CD4-positive, alpha-beta T cell (primary cell): ENCODE measurements at places on chromosomes 13 and 19.

GRCh38 chr19:41886761-41887710 is 4.1 kb downstream of the ARHGEF1 start:
- DNase-seq: peak; percentile 57

DNA sequence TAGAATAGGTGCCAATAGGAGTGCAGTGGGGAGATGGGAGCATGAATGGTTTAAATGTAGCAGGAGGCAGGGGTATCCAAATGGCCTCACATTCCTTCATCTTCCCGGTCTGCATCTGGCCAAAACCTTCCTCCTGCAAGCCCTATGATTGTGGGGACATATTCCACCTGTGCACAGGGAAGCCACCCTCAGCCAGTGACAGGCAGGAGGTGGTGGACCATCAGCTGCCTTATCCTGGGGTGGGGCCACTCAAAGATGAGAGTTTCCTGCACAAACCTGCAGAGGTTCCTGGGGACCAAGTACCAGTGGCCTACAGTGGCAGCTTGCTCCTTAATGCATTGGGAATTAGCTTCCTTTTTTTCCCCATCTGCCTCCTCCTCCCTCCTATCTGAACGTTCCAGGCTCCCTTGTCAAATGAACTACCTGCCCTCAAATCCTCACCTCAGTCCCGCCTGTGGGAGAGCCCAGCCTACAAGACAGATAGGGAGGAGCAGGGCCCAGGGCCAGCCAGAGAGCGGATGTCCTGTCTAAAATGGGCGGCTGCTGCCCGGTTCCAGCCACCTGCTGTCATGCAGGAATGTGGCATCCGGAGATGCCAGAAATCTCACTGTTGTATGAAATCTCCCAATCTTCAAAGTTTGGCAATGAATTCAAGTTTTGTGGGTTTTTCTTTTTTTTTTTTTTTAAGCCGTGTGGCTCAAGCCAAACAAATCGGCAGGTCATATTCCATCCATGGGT is 85.0 kb downstream of the TSHZ3 start:
- DNase-seq: no peak

DNA sequence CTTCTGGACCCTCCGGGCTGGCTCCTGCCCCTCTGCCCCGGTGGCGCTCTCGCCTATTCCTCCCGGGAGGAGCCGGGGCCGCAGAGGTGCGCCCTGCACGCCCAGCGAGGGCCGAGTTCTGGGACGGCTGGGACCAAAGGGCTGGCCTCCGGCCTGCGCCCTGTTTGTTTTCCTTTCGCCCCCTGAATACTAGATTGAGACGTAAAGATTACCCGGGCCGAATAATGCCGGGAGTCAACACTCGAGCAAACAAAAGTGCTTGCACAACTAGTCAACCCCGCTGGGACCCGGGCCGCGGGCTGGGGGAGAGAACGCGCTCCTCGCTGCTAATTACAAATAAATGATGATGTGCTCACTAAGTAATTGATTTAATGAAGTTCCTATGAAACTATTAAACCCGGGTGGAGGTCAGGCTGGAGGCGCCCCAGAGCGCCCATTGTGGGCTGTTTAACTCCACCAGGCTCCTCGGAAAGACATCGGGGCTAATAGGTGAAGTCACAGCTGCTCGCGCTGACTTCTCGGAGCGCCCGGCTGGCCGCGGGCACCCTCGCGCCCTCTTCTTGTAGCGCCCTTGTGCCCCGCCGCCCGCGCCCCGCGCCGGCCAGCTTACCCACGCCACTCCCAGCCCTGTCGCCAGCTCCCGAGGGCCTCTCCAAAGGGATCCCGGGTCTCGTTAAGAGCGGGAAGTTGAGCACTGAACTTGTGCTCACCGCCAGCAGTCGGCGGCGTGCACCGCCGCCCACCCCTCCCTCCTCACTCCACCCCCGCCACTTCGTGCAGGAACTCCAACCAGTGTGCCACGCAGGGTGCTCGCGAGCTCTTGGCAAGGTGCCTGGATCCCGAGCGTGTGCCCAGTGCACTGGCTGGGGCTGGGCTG is 14.9 kb downstream of the ZIC5 start:
- no peak for DNase-seq

DNA sequence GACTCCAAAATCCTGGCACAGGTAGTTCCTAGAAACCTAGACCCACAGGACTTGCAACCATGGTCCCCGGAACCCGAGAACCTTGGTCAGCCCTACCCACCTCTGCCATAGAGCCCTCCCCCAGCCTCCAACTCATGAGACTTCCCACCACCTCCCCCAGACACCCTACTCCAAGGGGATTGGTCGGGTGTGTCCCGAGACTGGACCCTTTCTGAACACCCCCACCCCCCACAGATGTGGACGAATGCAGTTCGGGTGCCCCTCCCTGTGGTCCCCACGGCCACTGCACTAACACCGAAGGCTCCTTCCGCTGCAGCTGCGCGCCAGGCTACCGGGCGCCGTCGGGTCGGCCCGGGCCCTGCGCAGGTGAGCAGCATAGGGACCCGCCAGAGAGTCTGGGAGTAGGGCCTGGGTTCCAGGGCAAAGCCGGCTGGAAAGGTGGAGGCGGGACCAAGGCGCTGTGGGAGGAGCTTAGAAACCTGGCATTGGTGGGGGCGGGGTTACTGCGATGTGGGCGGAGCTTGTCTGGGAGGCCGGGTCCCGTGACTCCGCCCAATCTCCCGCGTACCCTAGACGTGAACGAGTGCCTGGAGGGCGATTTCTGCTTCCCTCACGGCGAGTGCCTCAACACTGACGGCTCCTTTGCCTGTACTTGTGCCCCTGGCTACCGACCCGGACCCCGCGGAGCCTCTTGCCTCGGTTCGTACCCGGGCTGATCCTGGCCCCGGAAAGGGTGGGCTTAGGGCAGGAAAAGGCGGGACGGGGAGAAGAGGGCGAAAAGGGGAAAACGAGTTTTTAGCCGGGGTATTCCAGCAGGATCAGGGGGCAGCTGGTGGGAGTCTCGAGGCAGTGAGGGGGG is 11.9 kb downstream of the LTBP4 start:
- DNase-seq: peak; percentile 57

DNA sequence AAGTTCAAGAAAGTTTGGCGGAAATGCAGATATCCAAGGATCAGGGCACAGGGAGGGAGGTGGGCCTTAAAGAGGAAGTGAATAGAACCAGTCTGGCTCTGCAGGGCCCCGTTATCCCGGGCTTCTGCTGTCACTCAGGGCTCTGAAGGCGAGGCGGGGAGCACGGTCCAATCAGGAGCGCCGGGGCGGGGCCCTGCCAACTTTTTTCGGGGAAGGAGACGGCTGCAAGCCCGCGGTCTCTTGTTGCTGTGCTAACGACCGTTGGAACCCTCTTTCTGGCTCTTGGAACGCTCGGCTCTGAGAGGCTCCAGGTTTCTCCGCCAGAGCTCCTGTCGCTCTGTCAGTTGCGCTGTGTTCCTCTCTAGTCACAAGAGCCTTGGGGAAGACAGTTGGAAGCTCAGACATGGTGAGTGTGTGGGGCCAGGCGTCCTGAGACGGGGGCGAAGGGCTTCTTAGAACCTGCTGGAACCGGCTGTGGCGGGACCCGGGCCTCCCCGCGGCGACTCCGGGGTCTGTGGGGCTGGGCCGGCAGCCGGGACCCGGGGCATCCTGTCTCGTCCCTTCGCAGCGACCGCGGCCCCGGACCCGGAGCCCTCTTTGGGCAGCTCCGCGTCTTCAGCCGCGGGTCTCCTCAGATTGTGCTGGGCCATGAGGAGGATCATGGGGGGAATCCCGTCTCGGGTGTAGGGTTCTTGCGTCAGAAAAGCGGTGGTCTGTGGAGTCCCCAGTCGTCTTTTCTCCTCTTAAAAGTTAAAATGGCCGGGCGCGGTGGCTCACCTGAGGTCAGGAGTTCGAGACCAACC is 27.7 kb downstream of the ZNF844 start:
- DNase-seq: peak; percentile 9

DNA sequence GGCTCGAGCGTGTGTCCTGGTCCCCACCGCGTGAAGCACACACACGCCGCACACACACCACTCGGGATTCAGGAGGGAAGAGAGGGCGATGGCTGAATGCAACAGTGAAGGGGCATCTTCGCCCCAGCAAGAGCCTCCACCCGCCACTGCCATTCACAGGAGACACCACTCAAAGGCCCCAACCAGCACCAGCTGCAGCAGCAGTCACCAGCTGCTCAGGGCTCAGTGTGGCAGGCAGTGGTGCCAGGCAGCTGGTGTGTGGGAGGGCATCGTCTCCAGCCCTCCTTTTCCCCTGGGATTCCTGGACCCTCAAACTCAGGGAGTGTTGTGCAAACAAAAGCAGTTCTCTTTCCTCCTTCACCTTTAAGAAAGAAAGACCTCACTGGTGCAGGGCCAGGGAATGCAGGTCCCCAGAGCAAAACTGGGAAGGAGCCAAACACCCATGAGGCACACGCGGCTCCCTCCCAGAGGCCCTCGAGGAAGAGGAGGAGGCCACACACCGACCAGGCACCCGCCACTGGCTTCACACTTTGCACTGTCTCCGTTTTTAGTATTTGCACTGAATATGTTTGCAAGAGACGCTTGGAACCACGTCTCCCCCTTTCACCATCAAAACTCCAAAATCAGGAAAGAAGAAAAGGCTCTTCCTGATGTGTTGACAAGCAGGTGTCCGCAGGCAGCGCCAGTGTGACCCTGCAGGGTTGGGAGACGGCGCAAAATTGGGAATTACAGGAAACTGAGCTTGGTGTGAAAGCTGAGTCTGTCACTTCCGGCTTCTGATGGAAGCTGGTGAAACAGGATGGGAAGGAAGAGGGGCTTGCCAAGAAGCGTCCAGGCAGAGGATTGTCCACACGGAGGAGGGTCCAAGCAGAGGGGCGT is 26.4 kb upstream of the F7 start:
- no peak for DNase-seq

- DNase-seq: no peak
These were observed 347.2 kb upstream of the ARGLU1 start for GRCh38 chr13:106915146-106915545.

DNA sequence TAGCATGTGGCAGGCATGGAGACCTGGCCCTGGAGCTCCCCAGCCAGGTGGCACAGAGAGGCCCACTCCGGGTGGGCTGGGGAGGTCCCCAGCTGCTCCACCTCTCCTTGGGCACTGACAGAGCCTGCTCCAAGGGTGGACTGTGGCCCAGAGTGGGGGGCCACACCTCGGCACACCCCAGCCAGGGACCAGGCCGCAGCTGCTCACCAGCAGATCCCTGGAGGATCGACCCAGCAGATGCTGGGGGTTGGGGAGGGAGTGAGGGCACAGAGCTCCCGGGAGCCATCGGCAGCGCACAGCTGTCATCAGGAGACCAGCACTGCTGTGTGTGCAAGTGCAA is 72.0 kb upstream of the KCTD15 start:
- DNase-seq: no peak

GRCh38 chr19:14843578-14843977 is 5.1 kb downstream of the OR7A10 start:
- DNase-seq: no peak

DNA sequence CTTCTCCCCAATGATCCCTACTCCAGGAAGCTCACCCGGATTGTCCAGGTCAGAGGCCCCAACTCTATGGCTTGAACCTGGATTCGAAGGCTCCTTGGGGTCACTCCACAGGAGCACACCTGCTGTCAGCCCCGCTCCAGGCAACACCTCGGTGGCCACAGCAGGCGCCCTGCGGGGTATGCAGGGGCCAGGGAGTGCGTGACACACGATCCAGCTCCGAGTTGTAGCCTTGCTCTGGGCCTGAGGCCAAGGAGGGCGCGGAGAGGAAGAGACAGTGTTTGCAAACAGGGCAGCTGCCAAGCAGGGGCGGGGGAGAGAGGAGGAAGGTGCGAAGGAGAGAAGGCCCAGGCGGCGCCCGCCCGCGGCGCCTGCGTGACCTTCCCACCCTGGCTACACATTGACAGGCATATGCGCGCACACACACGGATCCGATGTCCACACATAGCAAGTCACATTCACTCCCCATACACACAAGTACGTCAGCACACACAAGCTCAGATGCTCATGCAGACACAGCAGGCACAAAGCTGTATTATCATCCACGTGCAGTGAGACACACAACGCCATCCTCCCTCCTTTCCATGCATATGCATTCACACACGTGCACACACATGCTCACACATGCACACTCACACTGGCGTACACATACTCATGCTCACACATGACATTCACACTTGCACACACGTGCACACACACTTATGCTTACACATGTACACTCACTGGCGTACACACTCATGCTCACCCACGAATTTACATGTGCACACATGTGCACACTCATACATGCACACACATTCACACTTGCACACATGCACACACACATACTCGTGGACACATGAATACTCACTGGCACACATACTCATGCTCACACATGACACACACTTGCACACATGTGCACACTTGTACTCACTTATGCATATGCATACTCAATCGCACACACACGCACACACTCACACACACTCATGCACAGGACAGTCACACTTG is 10.4 kb downstream of the SBK2 start:
- DNase-seq: no peak

DNA sequence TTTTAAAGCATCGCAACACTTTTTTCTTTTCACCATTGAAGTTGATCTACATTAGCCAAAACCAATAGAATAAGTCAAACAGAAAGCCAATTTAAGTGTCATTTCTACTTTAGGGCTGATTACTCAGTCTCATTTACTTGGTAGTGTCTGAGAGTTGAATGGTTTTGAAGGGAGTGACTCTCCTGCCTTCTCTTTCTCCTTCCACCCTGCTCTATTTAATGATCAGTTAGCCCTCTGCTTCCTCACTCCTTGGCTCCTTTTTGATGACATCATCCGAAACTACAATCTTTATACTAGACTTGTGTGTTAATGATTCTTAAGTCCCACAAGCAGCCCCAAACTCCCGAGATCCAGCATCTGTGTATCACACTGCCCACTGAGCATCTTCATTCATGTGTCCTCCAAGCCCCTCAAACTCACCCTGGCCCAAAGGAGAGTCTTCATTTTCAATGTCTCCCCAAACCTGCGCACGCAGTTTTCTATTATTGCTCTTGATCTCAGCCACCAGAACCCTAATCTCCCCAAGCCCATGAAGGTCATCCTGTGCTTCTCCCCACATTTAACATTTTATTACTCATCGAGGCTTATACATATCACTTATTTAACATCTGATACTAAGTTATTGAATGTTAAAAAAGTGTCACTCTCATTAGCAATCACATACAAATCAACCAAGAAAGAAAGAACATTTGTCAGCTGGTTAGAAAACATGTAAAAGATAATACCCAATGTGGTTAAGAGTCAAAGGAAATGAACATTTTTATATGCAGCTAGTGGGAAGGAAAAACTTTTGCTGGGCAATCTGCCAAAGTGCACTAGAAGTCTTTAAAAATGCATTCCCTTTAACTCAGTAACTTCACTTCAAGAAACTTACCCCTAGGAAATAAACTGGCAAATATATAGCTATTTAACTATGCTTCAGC is 32.2 kb upstream of the ARGLU1 start:
- DNase-seq: no peak

DNA sequence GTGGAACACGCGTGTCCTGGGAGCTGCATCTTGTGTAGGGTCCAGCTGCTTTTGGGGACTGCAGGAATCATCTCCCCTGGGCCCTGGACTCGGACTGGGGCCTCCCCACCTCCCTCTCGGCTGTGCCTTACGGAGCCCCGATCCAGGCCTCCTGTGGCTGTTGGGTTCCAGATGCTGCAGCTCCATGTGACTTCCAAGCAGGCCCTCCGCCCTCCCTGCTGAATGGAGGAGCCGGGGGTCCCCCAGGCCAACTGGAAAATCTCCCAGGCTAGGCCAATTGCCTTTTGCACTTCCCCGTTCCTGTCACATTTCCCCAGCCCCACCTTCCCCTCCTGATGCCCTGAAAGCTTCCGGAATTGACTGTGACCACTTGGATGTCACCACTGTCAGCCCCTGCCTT is 6.2 kb upstream of the PGLS start:
- DNase-seq: no peak

GRCh38 chr13:57409121-57409520 is 222.4 kb upstream of the PCDH17 start:
- no peak for DNase-seq
